ENCODE measurements at places on chromosomes 16 and 17.

DNA sequence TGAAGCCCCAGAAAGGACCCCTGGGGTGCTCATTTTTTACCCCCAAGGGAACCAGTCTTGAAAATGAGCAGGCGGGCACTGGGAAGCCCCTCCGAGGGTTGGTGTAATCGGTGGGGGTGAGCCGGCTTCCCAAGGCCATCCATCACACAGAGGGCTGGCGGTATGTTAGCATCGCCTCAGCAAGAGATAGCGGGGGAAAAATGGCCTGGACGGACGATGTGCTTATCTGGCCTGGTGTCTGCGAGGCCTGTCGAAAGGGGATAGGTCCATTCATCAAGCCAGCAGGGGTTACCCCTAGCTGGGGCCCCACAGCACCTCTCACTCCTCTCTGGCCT is 188.9 kb downstream of the IRF8 start:
- no peak for DNase-seq

GRCh38 chr16:51150888-51151320 is at the start of gene SALL1:
Gene SALL1 (minus strand): TSS chr16:51151270. CDS start chr16:51151241, 29 bp downstream.
- no peak for DNase-seq

DNA sequence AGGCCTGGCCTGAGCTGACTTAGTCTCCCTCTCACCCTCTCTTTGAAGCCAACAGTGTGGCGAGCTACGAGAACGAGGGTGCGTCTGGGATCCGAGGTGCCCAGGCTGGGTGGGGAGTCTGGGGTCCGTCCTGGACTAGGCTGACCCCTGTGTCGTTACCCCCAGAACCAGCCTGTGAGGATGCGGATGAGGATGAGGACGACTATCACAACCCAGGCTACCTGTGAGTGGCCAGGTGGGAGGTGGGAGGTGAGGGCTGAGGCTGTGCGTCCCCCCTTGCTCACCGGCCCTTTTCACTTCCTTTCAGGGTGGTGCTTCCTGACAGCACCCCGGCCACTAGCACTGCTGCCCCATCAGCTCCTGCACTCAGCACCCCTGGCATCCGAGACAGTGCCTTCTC is 1.6 kb downstream of the LAT start:
- DNase-seq: no peak

- DNase-seq: no peak
Observed at GRCh38 chr16:49466529-49466831, 92.9 kb downstream of the C16orf78 start.

GRCh38 chr17:48074322-48075081 is 26.3 kb downstream of the NFE2L1 start:
- peak; percentile 72 for DNase-seq

GRCh38 chr17:76419576-76420260 is 33.2 kb downstream of the UBE2O start:
- no peak for DNase-seq

GRCh38 chr16:85370543-85370880 is 242.6 kb upstream of the GSE1 start:
- no peak for DNase-seq

- no peak for DNase-seq
Observed at GRCh38 chr17:62780951-62781350, 27.2 kb downstream of the MARCHF10 start.

DNA sequence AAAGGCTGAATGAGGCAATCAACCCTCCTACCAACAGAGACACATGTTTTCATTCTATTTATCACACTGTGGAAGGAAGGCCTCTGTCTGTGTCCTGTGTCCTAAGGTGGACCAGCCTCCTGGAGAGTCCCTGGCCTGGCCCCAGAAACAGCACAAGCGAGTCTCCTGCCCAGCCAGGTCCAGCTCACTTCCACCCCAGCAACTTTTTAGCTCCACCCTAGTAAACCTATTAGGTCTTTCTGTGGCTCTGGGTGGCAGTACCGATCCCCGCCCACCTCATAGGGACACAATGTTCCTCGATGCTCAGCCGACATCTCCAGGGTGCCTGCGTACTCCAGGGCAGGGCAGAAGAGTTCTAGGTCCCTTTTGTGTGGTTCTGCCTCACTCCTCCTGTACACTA is 10.7 kb downstream of the DRC3 start:
- no peak for DNase-seq

GRCh38 chr17:81434072-81434471 is 38.8 kb downstream of the BAHCC1 start:
- DNase-seq: peak; percentile 45

- peak; percentile 28 for DNase-seq
Observed at GRCh38 chr16:89863741-89864526, 9.5 kb upstream of the TCF25 start.
